ENCODE measurements at places on chromosomes 16 and 17.

DNA sequence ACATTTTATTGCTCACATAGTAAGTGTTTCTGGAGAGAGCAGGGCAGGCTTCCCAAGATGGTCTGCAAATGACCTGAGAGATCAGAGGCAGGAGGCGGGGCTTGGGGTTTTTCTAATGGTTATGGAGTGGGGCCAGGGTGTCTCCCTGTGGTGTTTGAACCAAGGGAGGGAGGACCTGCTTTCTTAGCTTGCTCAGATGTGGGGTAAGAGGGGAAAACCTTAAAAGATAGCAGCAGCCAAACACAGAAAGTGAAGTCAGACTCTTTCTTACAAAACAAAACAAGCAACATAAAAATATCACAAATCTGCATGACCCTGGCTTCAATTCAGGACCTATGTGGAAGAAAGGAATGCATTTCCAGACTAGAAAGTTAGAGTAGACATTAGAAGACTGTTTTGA lies 22.9 kb upstream of the DNAJA2 start:
- no peak for DNase-seq

DNA sequence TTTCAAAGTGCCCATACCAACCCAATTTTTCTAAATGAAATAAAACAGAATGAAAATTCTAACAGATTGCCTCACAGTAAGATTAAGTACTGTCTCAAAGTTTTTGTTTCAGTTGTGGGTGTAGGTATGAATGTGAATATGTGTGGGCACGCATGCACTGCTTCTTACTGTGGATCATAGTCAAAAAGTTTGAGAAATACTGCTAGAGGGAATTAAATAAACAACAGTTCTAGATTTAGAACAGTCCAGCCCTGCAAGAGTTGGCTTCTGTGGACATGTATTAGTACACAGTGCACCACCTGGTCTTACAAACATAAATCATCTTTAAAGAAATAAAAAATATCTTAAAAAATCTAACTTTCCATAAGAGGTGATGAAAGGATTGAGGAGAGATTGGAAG lies 8.4 kb downstream of the ZNF652 start:
- no peak for DNase-seq

DNA sequence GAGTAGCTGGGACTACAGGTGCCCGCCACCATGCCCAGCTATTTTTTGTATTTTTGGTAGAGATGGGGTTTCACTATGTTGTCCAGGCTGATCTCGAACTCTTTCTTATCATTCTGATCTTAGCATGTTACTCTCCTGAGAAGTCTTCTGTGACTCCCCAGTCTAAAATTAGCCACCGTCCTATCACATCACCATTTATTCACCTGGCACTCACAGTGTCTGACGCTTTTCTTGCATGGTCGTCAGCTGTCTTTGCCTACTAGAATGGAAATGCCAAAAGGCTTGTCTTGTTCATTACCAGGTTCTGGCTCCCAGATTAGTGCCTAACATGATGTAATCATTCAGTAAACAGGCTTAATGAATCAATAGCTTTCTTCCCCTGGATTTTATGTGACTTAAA lies 23.8 kb downstream of the TOM1L1 start:
- DNase-seq, result no peak

- peak; percentile 86 for DNase-seq
These were observed 20.7 kb downstream of the LGALS9 start for GRCh38 chr17:27651411-27652345.

DNA sequence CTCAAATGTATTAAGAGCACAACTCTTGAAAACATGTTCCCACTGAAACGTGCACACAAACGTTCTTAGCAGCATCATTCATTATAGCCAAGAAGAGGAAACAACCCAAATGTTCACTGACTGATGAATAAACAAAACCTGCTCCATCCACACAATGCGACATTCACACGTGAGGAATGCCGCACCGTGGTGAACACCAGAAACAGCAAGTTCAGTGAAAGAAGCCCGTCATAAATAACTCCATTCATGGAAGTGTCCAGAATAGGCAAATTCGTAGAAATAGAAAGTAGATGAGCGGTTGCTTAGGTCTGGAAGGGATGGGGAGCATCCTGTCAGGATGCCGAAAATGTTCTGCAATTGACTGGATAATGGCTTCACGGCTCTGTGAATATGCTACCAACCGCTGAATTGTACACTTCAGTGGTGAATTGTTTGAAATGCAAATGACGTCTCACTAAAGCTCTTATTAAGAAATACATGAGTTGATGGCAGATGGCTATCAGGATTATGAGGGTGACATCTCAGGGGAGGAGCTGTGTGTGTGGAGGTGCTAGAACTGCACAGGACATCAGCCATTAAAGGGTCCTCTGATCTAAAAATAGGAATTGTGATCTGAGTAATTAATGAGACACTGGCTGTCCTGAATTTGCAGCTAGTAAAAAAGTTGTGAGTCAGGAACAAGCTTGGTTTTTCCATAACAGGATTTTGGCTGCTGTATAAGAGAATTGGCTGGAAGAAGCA lies 771.0 kb downstream of the KCNJ18 start:
- DNase-seq, result no peak

DNA sequence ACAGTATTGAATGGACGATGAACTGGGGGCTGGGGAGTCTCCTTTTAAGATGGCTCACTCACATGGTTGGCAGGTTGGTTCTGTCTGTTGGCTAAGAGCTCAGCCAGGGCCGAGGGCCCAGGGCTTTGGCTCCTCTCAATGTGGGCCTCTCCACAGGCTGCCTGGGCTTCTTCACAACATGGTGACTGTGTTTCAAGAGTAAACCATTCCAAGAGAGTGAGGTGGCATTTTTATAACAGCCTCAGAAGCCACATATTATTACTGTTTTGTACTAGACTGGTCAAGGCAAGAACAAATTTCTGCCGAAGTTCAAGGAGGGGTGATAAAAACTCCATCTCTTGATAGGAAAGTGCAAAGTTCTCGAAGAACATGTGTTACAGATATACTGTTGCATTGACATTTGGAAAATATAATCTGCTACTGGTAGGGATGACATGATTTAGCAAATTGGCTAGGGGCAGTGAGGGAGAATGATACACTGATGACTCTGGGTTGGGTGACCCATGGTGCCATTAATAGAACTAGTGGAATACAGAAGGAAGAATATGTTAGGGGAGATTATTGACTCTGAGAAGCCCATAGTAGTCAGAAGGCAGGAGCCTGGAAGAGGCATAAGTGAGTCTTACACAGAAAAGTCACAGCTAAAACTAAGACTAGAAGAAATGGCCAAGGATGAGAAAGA lies 13.7 kb downstream of the KRABD2 start:
- DNase-seq, result no peak

DNA sequence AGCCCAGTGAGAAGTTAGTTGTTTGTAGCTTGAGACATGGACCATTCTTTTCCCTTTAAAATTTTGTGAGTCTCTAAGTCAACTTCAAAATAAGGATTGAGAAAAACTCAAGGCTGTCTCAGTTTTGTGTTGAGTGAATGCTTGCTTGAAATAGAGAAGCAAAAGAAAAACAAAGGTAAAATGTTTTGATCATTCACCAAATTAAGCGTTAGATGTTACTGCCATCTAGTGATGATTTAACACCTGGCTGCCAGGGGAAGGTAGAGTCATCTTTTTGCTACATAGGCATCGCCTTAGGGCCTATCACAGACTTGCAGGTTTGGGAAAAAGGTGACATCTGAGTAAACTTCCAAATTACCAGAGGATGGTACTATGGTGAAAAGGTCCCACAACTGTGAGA lies 74.4 kb downstream of the PCTP start:
- DNase-seq, result no peak

GRCh38 chr16:70429888-70430666 lies 8.8 kb downstream of the ST3GAL2 start:
- no peak for DNase-seq

GRCh38 chr17:77375917-77376651 lies 235.3 kb downstream of the SEC14L1 start:
- peak; percentile 51 for DNase-seq

DNA sequence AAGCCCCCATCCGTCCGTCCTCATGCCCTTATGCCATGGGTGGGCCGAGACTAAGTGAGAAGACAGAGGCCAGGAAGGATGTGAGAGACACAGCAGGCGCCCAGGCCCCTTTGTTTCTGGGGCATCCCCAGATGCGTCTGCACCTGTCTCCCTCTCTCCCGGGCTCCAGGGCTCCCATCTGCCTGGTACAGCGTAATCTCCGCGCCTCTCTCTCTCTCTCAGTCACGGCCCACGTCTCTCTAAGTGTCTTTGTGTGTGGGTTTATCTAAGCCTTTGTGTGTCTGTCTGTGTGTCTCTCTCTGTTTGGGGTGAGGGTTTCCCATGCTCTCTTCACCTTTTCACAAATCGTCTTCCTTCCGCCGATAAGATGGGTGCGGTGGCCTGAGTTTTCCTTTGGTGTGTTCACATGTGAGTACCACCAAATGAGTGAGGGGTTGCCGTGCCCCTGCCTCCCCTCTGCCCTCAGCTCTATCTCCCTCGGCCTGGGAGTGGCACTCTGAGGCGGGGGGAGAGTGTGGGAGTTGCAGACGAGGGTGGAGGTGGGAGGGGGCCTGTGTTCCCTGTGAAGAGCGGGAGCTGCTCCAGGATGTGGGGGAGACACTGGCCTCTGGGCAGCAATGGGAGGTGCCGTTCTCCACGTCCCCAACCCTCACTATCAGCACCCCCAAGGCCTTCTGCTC lies 25.8 kb upstream of the ABCC3 start:
- DNase-seq, result no peak

DNA sequence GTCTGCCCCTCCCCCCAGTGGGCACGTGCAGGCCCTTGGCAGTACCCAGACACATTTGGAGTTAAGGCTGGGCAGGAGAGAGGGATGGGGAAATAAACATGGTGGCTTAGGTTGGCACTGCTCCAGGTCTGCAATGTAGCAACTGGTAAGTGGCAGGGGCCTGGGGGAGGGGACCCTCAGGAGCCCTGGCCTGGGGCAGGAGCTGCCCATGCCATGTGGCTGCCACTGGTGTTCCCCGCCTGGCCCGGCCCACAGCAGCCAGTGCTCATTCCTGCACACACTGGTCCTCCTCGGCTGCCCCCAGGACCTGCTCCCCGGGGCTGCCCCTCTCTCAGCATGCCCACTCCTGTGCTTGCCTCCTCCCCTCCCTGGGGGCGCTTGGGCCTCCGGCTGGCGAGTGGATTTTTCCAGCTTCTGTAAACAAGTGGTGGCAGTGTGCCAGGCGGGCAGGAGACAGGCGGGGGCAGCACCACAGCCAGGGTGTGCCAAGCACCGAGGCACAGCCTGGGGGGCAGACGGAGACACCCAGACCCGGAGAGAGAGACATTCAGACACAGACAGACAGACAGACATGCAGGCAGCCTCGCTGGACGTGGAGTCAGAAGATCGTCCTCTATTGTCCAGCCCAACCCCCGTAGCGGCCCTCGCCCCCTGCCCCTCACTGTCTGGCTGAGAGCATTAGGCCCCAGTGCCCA lies 9.4 kb downstream of the THRA start:
- no peak for DNase-seq

- no peak for DNase-seq
These were observed 36.4 kb downstream of the HEATR3 start for GRCh38 chr16:50102051-50102746.

- no peak for DNase-seq
These were observed 228.9 kb upstream of the RPL38 start for GRCh38 chr17:73974536-73974935.

- DNase-seq, result no peak
These were observed 47.3 kb downstream of the GDE1 start for GRCh38 chr16:19474617-19475016.

- no peak for DNase-seq
These were observed 222.1 kb downstream of the SOX9 start for GRCh38 chr17:72342627-72343527.

DNA sequence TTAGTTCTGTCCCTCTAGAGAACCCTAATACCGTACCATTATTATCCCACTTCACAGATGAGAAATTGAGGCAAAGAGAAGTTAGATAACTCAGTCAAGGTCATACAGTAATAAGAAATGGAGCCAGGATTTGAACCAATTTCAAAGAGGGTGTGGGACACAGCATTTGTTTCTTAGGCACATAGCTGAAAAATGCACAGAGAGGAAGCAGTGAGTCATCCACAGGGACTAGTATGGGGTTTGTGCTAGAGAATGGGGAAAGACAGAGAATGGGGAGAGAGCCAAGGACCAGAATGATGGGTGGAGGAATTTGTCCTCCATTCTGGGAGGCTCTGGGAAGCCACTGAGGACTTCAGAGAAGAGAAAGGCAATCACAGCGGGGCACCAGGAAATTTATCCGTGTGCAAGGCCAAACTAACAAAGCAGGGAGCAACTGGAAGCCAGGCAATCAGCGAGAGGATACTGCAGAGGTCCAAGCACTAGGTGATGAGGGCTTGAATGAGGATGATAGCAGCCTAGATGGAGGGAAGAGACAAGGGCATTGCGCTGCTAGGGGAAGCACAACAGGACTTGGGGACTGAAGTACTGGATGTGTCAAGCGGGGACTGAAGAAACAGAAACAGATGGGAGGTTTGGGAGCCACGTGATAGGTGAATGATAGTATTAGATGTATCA lies 78.1 kb upstream of the ZFHX3 start:
- no peak for DNase-seq

GRCh38 chr16:67173808-67174705 lies 3.7 kb downstream of the NOL3 start:
- peak; percentile 80 for DNase-seq

DNA sequence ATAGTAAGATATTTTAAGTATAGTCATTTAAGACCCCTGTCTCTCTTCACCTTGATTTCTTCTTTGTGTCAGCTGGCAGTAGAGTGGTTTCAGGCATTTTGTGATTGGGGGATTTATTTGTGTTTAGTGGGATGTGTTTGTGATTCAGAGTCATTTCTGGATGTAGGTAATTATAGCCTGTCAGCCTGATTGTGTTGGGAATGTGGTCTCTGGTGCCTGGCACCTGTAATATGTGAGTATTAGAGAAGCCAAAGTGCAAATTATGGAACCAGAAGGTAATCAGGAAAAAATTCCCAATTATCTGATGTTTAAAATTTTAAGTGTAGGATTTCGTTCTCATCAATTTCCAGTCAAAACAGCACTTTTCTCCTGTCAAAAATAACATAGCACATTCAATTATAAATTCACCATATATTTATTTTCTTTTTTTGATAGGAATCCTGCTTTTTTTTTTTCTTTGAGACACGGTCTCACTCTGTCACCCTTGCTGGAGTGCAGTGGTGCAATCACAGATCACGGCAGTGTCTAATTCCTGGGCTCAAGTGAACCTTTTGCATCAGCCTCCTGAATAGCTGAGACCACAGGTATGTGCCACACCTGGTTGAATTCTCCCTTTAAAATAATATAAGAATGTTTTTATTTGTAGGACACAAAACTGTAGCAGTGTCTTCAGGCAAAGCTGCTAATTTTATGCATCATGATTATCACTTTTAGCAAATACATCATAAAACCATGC lies 42.7 kb downstream of the ATF7IP2 start:
- no peak for DNase-seq

All from stimulated activated effector memory CD8-positive, alpha-beta T cell treated with anti-CD3 and anti-CD28 coated beads, Interleukin-12 subunit alpha, Interleukin-12 subunit beta, amount 100 ng/mL, for 72 hours (primary cell).